ENCODE measurements at places on chromosomes 11 and 22.

GRCh38 chr11:10908215-10908951 is 50.5 kb upstream of the ZBED5 start:
- DNase-seq, result peak; percentile 65

DNA sequence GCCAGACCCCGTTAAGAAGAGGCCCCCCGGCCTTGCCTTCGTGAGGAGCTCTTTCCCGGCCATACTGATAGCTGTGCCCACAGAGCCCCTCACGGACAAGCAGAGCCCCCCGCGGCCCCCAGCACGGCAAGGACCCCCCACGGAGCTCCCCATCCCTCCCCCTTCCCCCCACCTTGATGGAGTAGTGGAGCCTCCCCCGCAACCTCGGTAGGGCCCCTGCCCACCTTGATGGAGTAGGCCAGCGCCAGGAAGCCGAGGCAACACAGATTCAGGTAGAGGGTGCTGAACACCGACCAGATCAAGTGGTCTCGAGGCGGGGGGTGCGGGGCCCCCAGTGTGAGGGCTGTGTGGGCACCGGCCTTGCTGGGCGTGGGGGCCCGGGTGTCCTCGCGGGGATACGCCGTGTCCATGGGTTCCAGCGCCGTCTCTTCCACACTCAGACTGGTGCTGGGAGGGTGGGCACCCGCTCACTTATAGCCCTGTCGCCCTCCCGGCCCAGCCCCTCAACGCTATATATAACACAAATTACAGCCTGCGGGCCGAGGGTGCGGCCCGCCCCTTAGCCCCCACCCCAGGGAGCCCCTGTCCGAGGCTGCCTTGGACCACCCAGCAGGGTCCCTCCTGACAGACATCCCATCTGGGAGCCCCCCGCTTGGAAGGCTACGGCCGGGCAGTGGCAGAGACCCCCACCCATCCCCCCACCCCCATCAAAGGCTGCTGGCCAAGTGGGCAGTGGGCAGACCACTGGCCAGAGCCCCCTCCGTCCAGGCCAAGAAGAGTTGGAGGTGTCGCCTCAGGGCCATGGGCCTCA is at the start of gene IFITM5:
Gene IFITM5, minus strand, starts transcription at position 446 of the 811 bp plus-strand sequence. Its CDS starts 36 bp downstream, at position 410.
- DNase-seq, result no peak

- DNase-seq, result no peak
Measured at GRCh38 chr11:690738-691633, 4.0 kb downstream of the DEAF1 start.

- no peak for DNase-seq
Measured at GRCh38 chr11:127629200-127629599, 628.6 kb upstream of the KIRREL3 start.

GRCh38 chr11:120446802-120447201 is 64.7 kb upstream of the GRIK4 start:
- DNase-seq, result no peak

All from AG09319 (cell line).